Stimulated activated CD4-positive, alpha-beta T cell treated with anti-CD3 and anti-CD28 coated beads, Interleukin-2, amount 100 ng/mL, for 4 hours (primary cell): ENCODE measurements at places on chromosomes 16 and 17.

GRCh38 chr16:27224741-27225300, 21.5 kb downstream of the KDM8 start:
- no peak for DNase-seq

GRCh38 chr17:66089764-66090163, 102.2 kb downstream of the CEP112 start:
- DNase-seq, result no peak

GRCh38 chr16:64269756-64270155, 852.1 kb downstream of the CDH11 start:
- no peak for DNase-seq

- no peak for DNase-seq
Observed at GRCh38 chr17:2798678-2799077, 2.4 kb downstream of the RAP1GAP2 start.

- DNase-seq, result peak; percentile 28
Observed at GRCh38 chr17:59521465-59522126, 43.8 kb upstream of the DHX40 start.
